ENCODE measurements at places on chromosomes 16 and 17.

GRCh38 chr17:78395155-78395554 is 16.7 kb downstream of the PGS1 start:
- DNase-seq: no peak

- no peak for DNase-seq
Observed at GRCh38 chr17:81163703-81164370, 1.5 kb upstream of the PVALEF start.

DNA sequence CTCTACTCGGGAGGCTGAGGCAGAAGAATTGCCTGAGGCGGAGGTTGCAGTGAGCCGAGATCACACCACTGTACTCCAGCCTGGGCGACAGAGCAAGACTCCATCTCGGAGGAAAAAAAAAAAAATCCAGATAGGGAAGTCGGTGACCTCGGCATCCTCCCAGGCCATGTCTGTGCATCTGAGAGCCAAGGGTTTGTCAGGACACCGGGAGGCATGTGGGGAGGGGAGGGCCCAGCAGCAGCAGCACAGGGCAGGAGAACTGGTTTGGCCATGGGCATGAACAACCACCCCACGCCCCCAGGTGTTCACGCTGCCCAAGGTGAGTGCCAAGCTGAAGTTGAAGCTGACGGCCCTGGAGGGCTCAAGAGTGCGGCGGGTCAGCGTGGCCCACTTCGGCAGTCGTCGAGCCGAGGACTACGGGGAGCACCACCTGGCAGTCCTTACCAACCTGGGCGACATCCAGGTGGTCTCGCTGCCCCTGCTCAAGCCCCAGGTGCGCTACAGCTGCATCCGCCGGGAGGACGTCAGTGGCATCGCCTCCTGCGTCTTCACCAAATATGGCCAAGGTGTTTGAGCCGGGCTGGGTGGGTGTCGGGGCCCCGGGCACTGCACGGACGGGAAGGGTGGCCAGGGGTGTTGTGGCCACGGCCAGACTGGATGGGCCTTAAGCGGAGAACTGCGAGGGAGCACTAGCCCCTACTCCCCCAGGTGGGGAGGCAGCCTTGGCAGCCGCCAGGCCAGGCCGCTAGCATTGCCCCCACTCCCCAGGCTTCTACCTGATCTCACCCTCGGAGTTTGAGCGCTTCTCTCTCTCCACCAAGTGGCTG is 14.7 kb upstream of the MYO15B start:
- no peak for DNase-seq

- DNase-seq: no peak
Observed at GRCh38 chr16:67934306-67935100, 2.1 kb downstream of the PSMB10 start.

GRCh38 chr17:28950017-28950751 is 1.1 kb downstream of the PHF12 start:
- peak; percentile 64 for DNase-seq

- no peak for DNase-seq
Observed at GRCh38 chr17:82503094-82503727, 16.3 kb upstream of the FOXK2 start.

DNA sequence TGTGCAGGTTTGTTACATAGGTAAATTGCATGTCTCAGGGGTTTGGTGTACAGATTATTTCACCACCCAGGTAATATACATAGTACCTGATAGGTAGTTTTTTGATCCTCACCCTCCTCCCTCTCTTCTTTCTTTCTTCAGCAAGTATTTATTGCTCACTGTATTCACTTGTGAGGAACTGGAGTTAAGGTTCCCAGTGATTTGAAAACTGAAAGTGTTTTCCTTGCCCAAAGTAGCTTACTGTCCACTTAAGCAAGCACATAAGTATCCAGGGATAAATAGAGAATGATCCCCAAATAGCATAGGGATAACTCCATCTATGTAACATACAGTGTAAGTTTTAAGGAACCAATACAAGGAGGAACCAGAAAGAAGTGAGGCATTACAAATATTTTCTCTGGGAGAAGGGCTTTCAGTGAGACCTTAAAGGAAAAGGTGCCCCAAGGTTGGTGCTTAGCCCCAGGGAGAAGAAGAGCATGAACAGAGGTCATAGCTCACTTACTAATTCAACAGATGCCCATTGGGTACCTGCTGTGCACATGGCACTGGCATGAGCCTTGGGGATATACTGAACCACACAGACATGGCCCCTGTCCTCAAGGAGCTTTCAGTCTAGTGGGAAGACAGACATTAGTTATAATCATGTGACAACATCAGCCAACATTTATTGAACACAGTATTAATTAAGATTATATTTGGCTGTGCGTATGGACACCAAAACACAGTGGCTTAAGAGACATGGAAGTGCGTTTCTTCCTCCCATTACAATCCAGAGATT is 17.0 kb downstream of the MYL4 start:
- no peak for DNase-seq
